ENCODE measurements at places on chromosomes 5 and 9.

DNA sequence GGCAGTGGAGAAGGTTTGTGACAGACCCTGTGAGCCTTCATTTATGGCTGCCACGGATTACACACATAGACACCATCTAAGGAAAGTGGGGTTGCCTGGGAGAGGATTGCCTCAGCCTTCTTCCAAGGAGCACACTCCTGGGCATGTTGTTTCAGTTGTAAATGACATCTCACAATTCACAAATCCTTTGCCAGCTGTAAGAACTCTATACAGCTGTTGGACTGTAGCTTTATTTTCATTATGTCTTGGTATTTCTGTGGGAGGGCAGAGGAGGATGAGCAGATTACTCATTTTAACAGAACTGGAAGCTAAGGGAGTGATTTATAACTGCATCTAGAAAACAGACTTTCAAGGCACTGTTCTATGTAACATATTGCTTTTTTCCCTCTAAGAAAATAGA, 25.6 kb downstream of the MELK start:
- no peak for DNase-seq

GRCh38 chr5:174314261-174314660, 268.8 kb downstream of the NSG2 start:
- DNase-seq = no peak

- DNase-seq = no peak
These were observed 109.1 kb upstream of the ELL2 start for GRCh38 chr5:96070622-96071225.

- DNase-seq = no peak
These were observed 46.6 kb downstream of the CFAP95 start for GRCh38 chr9:69867081-69867814.

DNA sequence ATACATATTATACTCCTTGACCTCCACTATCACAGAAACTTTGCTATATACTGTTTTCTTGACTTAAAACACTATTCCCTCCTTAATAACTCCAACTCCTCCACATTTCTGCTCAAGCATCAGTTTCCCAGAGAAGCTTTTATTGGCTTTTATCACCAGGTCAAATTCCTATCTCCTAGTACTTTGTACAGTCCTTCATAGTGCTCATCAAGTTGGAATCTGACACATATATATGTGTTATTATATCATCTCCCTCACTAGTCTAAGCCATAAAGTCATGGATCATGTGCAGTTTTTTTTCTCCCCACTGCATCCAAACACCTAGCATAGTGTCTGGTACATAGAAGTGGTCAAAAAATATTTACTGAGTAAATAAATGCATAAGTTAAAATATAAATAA, 59.1 kb downstream of the BHMT start:
- DNase-seq = no peak

- no peak for DNase-seq
These were observed 6.9 kb upstream of the COL5A1 start for GRCh38 chr9:134634667-134635230.
